ENCODE measurements at places on chromosomes 2 and 18.

- DNase-seq, result no peak
Measured at GRCh38 chr2:103265521-103265920, 503.7 kb downstream of the TMEM182 start.

DNA sequence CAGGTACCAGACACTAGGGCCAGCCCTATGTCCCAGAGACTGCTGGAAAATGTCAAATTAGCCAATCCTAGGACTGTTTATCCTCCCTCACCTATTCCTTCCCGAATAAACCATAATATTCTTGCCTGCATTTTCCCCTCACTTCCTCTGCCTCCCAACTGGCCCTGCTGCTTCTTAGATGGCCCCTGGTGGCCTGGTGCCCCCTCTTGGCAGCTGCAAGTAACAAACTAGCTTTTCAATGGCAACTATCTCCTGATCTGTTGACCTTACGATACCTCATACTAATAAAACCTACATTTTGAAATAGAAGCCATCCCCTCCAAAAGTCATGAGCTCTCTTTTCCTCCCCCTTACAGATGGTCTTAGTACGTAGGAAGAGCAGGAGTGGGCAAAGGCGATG, 132.0 kb downstream of the ALPK2 start:
- DNase-seq, result no peak

DNA sequence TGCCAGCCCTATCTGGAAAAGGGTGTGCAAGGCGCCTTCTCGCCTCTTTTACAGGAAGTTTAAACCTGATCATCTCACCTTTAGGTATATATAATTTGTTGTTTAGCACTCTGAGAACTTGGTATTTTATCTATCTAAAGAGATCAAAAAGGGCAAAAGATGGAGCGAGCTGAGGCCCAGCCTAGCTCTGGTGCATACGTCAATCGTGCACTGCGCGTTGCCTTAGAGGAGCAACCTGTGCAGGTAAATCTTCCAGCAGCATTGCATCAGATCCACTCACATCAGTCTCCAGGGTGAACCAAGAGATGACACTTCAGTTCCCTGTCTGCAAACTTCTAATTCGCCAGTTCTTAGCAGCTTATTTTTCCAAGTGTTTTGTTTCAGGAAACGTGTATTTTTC, 15.4 kb downstream of the BCL11A start:
- DNase-seq, result no peak

- no peak for DNase-seq
Measured at GRCh38 chr18:2848247-2849246, 1.7 kb downstream of the EMILIN2 start.

DNA sequence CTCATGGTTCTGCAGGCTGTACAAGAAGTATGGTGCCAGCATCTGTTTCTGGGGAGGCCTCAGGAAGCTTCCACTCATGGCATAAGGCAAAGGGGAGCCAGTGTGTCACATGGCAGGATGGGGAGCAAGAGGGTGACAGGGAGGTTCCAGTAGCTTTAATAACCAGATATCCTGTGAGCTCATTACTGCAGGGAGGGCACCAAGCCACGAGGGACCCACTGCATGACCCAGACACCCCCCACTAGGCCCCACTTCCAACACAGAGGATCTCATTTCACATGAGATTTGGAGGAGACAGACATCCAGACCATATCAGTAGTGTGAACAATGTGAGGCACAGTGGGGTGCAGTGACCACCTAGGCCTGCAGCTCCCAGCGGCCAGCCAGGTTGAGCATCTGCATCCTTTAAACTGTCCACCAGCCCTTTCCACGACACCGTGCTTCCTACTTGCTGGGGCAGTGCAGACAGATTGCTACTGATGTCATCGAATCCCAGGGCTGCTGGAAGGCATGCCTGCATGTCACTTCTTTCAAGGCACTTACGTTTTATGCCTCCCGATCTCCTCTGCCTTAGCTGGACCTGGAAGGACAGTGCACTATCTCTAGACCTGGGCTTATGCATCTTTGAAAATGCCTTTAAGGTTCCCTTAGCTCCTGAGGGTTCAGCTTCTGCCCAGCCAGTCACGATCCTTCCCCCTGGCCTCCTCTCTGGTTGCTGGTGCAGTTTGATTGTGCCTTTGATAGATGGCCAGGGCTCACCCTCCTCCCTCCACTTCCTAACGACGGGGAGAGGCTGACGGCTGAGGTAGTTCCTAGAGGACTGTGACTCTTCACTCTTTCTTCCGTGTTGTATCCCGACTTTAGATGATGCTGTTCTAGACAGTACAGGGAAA, 174.3 kb downstream of the FAM210A start:
- no peak for DNase-seq

- no peak for DNase-seq
Measured at GRCh38 chr2:108271691-108272253, 16.9 kb upstream of the SULT1C2 start.

- DNase-seq, result no peak
Measured at GRCh38 chr2:234142530-234142929, 92.0 kb downstream of the SPP2 start.
